ENCODE measurements at places on chromosomes 1 and 21.

GRCh38 chr1:181809991-181810545, 251.4 kb downstream of the ZNF648 start:
- DNase-seq, result no peak

DNA sequence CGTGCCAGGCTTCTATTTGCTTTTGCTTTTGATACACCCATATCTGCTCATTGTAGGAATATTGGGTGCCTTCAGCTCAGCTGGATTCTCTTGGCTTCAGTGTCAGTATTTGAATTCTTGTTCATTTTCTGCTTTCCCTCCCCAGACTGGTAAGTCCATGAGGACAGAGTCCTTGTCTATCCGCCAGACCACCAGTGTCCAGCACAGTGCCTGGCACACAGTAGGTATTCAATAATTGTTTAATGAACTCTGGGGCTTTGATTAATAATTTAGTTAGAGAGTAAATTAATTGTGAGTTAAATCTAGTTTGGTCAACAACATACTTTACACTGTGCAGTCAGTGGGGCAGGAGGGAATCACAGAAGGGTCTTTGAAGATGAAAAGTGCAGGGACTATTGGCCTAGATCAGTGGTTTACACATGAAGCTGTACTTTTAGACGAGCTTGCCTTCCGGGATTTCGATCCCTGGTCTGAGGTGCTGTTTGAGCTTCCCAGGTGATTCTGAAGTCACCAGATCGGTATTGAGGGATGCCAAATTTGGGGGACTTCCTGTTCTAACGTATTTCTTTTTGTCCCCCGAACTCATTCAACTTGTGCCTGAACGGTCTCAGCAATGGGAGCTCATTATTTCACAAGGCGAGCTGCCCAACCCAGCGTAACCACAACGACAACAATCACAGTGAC, 119.1 kb upstream of the JUN start:
- no peak for DNase-seq

DNA sequence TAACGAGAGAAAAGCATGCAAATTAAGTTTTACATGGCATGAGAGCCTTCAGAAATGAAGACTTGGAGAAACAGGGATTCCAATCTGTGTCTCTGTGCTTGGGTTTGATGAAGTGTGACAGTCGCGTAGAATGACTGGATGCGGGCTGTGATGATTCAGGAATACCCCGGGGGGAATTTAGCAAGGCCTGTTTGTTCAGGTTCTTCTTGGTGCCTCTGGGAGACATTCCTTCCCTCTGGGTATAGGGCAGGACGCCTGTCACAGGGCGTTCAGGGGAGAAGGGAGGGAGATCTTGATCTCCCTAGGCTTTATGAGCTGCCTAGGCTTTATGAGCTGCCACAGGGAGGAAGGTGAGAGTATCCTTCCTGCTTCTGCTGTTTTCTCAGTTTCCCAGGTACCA, 36.6 kb downstream of the DOP1B start:
- no peak for DNase-seq

- no peak for DNase-seq
These were observed 111.9 kb upstream of the SLC25A33 start for GRCh38 chr1:9427388-9427787.

GRCh38 chr1:153945131-153945794, 1.3 kb downstream of the DENND4B start:
- no peak for DNase-seq

DNA sequence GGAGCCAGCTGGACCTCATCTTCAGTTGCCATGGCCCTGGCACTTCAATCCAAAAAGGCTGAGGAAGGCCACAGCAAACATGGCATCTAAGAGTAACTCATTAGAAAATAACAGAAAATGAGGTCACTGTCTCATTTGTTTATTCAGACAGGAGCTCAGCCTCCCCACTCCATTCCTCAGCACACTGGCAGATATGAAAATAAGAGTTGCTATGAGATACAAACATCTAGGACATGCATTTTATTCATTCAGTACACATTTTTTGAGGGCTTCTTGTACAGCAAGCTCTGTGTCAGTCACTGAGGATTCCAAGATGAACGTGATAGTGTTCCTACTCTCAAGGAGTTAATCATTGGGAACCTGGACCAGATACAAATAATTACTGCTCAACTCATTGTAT, 32.7 kb upstream of the TMEM125 start:
- DNase-seq, result no peak

- DNase-seq, result no peak
These were observed 77.4 kb upstream of the SLC2A1 start for GRCh38 chr1:43035821-43036741.

DNA sequence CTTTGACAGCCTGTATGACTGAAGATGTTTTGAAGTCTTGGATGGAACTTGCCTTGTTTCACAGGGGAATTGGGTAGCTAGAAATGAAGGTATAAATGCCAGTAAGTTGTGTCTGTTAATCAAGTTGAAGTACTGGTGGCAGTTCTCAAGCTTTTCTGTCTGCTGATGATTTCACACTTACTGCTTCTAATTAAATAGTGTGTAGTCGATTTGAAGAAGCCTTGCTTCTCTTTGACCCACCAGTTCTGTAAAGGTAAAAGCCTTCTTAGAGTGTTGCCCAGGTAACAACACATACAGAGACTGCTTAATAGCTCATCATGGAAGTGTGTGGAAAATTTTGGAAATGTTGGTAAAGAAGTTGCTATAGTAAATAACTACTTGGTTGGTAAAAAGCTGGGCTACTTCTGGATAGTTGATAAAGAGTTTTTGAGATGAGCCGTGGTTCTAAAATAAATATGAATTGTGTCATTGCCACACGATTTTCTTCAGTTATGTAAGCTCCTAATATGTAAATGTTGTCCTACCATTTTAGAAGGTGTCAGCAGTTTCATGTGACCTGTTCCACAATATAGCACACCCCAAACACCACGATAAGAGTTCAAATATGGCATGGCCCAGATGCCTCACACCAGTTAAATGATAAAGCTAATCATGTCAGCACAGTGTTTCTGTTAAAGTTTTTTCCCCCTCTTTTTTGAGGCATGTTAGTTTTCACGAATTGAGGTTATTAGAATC, 7.4 kb downstream of the RABGAP1L start:
- no peak for DNase-seq

DNA sequence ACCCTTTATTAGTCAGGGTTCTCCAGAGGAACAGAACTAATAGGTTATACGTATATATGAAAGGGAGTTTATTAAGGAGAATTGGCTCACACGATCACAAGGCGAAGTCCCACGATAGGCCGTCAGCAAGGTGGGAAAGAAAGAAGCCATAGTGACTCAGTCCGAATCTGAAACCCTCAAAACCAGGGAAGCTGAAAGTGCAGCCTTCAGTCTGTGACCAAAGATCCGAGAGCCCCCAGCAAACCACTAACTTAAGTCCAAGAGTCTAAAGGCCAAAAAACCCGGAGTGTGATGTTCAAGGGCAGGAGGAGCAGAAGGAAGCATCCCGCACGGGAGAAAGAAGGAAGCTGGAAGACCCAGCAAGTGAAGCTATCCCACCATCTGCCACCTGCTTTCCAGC, 9.9 kb downstream of the IFNLR1 start:
- DNase-seq, result no peak

DNA sequence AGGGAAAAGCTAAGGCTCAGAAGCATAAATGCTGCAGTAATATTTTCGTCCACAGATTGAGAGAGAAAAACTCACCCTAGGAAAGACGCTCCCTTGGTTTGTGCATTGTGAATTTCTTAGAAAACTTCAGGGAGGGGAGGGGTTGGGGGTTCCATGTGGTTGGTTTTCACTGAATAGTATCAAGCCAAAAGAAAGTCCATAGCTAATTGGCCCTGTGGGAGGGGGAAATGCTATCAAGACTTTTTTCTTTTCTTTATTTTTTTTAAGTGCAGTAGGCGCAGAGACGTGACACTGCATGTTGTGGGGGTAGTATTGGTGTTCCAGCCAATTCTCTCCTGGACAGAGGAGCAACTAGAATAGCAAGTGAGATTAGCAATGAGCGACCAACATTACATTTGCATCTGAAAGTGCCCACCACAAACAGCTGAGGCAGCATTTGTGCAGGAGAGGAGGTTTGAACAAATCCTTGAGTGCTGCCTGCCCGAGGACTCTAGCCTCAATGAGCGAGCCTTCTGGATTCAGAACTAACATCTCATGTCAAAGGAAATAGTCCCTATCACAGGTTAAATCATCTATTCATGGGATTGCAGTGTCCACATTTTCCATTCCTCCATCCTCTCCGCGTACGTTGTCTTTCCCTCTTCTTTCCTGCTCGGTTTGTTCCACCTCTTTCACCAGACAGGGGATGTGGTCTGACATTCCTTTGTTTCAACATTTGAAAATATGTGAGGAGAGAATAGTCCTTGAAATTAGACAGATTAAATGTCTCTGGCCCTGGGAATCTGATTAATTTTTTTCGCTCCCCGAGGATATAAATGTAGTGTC, 118.0 kb upstream of the MARK1 start:
- DNase-seq, result no peak

GRCh38 chr1:65193129-65193695, 45.2 kb downstream of the AK4 start:
- no peak for DNase-seq

DNA sequence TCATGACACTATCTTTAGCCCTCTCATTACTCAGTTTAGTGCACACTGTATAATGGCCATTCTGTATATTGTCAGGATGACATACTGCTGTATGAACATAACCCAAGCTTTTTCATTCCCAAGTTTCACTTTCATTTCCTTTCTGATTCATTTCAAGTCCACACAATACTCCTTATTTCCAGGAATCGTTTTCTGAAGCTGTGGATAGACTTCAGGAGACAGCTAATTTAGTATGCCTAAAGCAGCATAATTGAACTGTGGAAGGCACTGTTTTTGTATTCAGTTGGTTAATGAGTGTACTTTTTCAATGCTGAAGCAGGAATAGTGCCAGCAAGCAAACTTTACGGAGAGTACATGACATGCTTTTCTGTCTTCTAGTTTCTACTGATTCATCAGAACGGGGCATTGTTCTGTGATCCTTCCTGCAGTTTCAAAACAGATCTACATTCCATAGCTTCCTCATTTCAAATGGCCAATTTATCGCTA, 578.5 kb upstream of the ZP4 start:
- no peak for DNase-seq

DNA sequence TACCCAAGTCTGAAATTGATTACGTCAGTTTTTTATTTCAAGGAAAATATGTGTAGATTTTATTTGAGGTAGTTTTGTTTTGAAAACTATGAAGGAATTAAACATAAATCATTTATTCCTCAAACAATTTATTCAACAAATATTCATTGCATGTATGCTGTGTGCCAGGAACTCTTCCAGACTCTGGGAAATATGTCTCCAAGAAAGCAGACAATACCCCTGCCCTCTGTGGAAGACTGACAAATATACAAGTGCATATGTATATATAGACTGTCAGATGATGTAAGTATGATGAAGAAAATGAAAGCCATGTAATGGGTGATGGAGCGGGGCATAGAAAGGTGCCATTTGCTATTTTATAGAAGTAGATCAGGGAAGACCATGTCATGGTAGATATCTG, 889.5 kb downstream of the USP25 start:
- no peak for DNase-seq

- no peak for DNase-seq
These were observed at the start of gene KIAA1614 for GRCh38 chr1:180912801-180913565. Gene KIAA1614, plus strand, starts transcription at chr1:180912897. Its CDS starts 347 bp downstream, at chr1:180913244.

DNA sequence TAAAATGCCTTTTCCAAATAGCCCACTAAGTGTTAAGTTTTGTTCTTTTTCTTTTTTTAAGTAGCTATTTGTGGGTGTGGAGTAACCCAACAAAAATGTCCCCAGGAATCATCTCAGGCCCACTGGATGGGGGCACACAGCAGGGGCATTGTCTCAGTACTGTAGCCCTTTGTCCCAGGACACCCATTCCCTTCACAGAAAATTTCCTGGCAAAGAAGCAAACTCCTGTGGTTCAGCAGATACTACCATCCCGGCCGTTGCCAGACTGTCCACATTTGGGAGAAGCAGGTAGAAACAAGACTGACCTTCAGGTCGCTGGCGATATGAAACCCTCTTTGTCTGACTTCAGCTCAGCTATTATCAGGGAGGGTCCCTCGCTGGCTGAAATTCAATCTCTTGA, 23.7 kb upstream of the SRRM1 start:
- DNase-seq, result no peak

DNA sequence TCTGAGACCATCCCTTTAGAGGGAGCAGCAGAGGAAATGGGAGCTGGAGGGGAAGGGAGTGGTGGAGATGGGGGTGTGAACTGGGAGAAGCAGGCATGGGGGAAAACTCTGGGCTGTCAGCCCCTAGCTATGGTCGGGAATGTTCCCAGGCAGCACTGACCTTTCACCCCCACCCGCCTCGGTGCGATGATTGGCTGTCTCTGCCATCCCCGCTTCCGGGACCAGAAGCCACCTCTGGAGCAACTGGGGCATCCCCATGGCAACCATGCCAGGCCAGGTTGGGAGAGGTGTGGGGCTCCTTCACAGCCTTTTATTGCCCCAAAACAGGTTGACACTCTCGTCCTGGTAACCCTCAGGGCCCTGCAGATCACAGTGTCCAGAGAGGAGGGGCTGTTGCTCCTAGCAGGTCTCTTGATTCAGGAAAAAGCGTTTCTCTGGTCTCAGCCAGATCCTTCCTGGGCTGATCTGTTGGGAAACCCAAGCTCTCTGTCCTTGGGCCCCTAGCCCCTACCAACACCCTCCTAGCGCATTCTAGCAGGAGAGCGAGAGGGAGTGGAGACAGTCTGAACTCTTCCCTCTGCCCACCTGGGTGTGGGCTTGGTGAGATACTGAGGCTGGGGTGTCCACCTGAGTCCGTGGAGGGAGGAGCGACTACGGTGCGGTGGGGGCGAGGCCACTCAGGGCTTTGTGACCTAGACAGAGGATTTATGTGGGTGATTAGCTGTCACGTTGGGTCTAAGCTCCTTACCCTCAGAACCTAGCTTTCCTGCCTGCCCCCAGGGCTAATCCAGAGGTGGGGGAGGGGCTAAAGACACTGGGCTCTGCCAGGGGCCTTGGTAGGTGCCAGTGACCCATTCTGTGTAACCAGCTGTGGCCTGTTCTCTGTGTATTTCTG, 12.2 kb upstream of the SLC6A9 start:
- no peak for DNase-seq

- DNase-seq, result no peak
These were observed 300.1 kb downstream of the KCNT2 start for GRCh38 chr1:196308176-196308575.

DNA sequence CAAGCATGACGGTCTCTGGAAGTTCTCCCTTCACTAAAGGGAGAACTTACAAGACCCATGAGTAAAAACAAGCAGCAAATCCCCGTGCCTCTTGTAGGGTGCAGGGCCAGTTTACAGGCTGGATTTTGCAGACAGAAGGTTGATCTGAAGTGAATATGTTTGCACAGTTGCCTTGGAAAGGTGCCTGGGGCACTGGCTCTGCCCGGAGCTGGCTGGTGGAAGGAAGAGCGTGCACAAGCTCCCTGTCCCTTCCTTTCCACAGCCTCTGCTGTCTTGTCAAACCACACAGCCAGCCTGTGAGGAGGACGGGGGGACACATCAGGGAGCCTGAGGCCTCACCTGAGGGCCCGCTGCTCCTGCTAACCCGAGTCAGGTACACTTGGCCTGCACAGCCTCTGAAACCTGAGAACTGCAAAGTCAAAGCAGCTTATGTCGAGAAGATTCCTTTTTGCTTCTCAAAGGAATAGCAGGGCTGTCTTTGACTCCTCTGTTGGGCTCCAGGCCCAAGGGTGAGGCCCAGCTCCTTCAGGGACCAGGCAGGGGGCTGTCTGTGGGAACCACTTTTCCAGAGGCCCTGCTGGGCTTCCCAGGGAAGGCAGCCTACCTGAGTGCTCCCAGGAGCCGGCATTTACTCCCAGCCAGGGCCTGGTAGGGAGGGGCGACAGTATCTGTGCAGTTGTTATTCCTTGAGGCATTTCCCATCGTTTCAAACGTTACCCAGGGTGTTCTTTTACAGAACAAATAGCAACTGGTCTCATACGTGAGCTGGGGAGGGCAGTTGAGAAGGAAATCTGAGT, 251.5 kb downstream of the SIPA1L2 start:
- no peak for DNase-seq

GRCh38 chr1:224092601-224093000, 21.3 kb upstream of the FBXO28 start:
- no peak for DNase-seq
